ENCODE measurements at places on chromosomes 2 and 18. TPM values are rescaled to one million over a fixed set of nuclear protein-coding genes. Genes with fewer than 3 reads are reported as not detected.

Gene PID1
- not detected for total RNA-seq

Gene TWSG1
- total RNA-seq: 11.2 TPM

Gene TXNDC2
- not detected for total RNA-seq

Gene SRD5A2
- not detected for total RNA-seq

Gene RTP5
- not detected for total RNA-seq

Gene CMPK2
- 81.3 TPM for total RNA-seq

Gene CNDP1
- 0.28 TPM for total RNA-seq

Gene CDCA7
- 74.4 TPM for total RNA-seq

Gene OXER1
- 0.21 TPM for total RNA-seq

Gene INHA
- total RNA-seq: not detected

Gene ALPP
- total RNA-seq: not detected

Gene UGT1A5
- not detected for total RNA-seq

Gene TANK
- 147 TPM for total RNA-seq

Gene ZNF385B
- total RNA-seq: not detected

Gene PRKAG3
- total RNA-seq: not detected

Gene AOX1
- total RNA-seq: not detected

Gene PAX8
- 2.1 TPM for total RNA-seq

Gene SERPINB10
- not detected for total RNA-seq

Gene CGREF1
- 1.1 TPM for total RNA-seq

Gene VIT
- total RNA-seq: not detected

Gene ABCG5
- not detected for total RNA-seq

Gene CRYGC
- not detected for total RNA-seq

Gene CHRND
- total RNA-seq: not detected

Gene CYP27C1
- total RNA-seq: not detected

Gene PPP1R1C
- not detected for total RNA-seq

Gene SLC9A4
- total RNA-seq: 0.18 TPM

Gene XDH
- total RNA-seq: 0.41 TPM

Gene KCNF1
- total RNA-seq: not detected

Gene CTDP1
- 39.7 TPM for total RNA-seq

Gene ACMSD
- total RNA-seq: not detected

Gene ERFE
- total RNA-seq: not detected

Gene THADA
- 32.0 TPM for total RNA-seq

Gene CHRNG
- not detected for total RNA-seq

Gene STARD6
- 0.20 TPM for total RNA-seq

Gene C2orf80
- total RNA-seq: not detected

Gene RUFY4
- total RNA-seq: 1.4 TPM

Gene MGAT4A
- total RNA-seq: 57.4 TPM

Gene LIPG
- not detected for total RNA-seq

Gene MSGN1
- total RNA-seq: not detected

Gene TCF7L1
- not detected for total RNA-seq

Gene MERTK
- 0.30 TPM for total RNA-seq

Gene CIB4
- total RNA-seq: not detected

Gene GMCL1
- total RNA-seq: 32.6 TPM

Gene VAMP5
- 84.4 TPM for total RNA-seq

Gene DAPL1
- not detected for total RNA-seq

Gene SLC40A1
- 1.3 TPM for total RNA-seq

Gene CCDC141
- 12.5 TPM for total RNA-seq

Gene TEX44
- not detected for total RNA-seq

Gene ABI2
- total RNA-seq: 39.4 TPM

Gene PPIG
- 55.5 TPM for total RNA-seq

Gene PSTPIP2
- 16.1 TPM for total RNA-seq

Gene FER1L5
- not detected for total RNA-seq

Gene PXDN
- total RNA-seq: 2.0 TPM

Gene PCARE
- total RNA-seq: not detected

Gene BMP10
- total RNA-seq: not detected

Gene GTF2A1L
- not detected for total RNA-seq

Gene NOTO
- total RNA-seq: not detected

Measured in activated CD8-positive, alpha-beta memory T cell treated with anti-CD3 and anti-CD28 coated beads, Interleukin-2, amount 10 ng/mL, durations not matched to agents 7 days and 5 days (primary cell).